Activated CD4-positive, alpha-beta T cell treated with anti-CD3 and anti-CD28 coated beads, Interleukin-2, amount 10 ng/mL, durations not matched to agents 7 days and 5 days (primary cell): ENCODE measurements at places on chromosomes 6 and 20. TPM values are rescaled to one million over a fixed set of nuclear protein-coding genes. Genes with fewer than 3 reads are reported as not detected.

DNA sequence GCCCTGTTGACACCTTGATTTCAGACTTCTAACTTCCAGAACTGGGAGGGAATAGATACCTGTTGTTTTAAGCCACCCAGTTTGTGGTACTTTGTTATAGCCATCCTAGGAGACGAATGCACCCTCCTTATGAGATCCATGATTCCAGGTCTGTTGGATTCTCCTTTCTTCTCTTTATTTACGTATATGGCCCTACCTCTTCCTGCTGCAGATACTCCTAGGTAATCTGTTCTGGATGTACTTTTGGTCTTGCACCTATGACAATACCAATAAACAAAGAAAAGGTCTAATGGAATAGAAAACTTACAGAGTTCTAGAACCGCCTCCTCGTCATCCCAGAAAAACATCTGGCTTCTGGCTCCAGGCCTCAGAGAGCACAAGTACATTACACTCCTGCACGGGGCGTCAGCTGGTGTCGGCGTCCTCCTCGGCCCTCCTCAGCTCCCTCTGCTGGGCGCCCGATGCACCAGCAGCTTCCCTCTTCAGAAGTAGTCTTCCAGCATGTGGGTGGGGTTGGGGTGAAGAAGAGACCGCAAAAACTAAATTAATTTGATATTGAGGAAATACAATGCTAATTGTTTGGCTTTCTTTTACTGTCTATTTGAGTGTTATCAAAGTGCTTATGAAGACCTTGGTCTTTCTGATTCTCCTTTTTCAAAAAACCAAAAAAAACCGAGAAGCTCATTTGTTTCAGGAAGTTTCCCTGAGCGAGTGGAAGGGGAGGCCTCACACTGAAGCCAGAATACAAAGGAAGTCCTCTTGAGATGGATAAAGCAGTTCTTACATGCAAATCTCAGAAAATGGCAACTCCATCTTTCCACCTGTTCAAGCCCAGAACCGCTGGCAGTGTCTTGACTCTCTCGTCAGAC lies 9.7 kb upstream of the ATXN1 start:
- peak; percentile 73 for DNase-seq

DNA sequence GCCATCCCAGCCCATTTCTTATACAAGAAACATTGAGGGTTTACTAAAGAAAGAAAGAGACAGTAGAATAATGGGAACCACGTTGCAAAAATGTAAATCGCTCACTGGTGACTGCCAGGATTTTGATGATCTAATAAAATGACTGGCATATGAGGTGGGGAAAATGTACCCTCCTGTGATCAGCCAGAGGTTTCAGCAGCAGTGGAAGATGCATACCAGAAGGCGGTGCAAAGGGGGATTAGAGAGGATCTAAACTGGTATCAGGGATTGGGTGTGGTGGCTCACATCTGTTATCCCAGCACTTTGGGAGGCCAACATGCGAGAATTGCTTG lies 60.8 kb upstream of the DDR1 start:
- no peak for DNase-seq

The TMC2 gene
- not detected for total RNA-seq

DNA sequence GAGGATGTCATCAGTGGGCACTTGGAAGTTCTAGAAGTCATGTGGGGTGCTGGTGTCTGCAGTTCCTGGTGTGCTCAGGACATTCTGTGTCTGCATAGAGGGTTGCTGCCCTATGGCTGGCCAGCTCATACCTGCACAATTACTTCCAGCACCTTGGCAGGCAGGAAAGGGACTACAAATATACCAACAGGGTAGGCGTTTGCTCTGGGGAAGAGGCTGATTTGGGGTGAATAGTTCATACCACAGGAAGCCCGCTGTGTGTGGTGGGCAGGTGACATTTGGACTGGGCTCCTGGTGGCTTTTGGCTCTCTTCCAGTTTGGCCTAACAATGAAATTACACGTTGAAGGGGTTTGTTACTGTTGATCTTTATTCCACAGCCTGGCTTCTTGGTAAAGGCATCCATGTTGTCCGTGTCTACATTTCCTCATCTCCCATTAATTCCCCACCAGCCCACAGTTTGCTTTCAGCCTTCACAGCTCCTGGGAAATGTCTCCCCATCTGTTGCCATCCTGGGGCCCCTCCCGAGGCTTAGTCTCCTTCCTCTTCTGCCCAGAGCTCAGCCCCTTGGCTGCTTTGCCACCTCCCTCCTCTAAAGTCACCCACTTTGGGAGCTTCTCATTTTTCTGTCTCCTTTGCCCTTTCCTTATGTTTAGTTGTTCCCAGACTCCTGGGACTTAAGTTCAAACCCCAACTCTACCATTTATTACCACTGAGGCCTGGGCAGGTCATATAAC lies 88.1 kb downstream of the RSPH3 start:
- peak; percentile 23 for DNase-seq

DNA sequence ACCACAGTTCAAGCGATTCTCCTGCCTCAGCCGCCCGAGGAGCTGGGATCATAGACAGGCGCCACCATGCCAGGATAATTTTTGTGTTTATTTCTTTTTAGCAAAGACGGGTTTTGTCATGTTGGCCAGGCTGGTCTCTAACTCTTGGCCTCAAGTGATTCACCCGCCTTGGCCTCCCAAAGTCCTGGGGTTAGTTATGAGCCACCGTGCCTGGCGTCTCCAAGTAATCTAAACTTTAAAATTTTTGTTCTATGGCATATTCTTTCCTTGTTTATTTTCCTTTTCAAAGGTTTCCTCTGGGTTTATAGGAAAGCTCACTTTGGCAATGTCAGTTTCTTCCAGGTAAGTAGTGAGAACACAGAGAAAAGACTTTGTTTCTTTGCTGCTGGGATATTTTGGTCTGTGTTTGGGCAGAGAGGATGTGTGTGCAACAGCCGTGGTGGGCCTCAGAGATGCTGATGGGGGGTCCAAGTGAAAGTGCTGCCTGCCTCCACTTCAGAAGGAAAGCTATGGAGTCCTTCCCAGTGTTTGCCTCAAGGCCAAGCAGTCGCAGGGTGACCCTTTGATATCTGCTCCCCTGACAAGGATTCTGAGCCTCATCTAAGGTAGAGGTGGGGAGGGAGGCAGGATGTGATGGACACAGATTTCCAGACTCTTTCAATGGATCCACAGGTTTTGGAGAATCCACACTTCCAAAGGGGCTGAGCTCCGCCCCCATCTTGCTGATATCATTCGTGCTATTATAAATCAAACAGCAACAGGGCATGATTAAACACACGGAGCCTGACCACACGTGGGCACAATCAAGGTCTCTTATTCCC lies 2.3 kb downstream of the LRP11 start:
- DNase-seq: no peak

DNA sequence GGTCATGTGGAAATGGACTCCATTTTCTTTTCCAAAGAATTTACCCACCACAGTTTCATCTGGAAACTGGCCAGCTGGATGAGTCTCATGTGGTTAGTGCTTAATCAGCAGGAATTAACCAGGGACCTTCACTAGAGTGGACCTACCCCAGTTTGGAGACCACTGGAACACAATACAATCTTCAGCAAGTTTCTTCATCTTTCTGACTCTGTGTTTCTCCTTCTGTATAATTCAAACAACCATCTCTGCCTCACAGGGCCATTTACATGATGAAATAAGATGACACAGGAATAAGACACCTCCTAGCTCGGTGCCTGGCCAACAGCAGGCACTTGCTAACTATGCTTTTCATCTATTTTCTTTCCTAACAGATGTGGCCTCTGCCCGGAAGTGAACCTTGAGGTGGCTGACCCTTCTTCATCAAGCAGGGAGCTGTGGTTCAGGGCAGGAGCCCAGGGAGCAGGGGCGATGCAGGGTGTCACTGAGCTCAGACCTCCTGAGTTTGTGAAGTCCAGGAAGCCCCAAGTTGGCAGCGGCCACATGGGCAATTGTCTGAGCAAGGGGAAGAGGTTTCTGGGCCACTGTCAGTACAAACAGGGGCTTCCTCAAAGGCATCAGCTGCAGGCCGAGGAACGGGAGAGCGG lies 98.8 kb downstream of the SOD2 start:
- DNase-seq: no peak

- no peak for DNase-seq
These were observed at the start of gene CPXM1 for GRCh38 chr20:2800521-2801285. Gene CPXM1, minus strand, starts transcription at chr20:2800627. Its CDS starts 55 bp downstream, at chr20:2800572.

DNA sequence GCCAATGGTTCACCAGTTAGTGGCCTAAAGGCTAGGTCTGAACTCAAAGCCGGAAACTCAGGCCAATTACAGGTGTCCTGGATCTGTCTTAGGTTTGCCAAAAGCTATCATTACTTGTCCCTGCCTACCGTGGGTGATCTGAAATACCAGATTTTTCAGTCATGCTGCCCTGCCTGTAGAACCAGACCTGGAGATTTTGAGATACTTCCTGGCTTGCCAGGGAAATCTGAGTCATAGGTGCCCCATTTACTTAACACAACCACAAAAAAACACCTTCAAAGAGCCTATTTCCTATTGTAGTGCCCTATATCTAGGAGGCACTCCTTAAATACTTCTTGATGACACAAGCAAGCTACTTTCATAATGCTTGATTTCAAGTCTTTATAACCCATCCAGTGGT lies 13.9 kb upstream of the RANBP9 start:
- peak; percentile 29 for DNase-seq

DNA sequence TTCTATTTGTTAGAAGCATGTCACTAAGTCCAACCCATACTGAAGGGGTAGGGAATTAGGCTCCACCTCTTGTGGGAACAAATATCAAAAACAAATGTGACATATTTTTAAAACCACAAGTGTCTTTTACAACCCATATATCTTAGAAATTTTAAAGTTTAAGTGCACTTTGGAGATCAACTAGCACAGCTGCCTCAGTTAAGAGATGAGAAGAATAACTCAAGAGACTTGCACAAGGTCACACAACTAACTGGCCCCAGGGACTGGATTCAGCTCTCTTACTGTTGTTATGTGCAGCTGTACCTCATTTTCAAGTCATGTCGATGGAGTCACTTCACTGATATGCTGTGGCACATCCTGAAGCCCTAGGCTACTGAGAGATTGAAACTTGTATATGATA lies 102.9 kb upstream of the BMP2 start:
- DNase-seq: no peak

DNA sequence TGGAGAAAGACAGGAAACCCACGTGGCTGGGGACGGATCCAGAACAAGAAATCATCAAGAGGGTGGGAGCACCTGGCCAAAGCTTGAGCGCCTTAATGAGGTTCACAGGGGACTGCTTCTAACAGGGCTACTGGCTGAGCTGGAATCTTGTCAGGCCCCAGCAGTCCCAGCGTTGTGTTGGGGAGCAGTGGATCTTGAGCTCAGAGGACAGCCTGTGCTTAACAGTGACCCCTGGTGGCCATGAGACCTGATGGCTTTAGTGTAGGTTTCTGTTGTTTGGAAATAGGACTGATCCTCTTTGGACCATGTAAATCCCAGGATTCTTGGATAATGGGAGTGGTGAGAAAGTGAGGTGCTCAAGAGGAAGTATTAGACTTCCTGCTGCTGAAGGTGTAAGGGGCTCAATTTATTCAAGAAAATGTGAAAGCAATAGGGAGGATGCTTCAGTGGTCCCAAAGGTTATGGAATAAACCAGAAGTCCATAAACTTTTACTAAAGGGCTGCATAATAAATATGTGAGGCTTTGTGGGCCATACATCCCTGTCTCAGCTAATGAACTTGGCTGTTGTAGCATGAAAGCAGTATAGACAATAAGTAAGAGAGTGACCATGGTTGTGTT lies 216.2 kb downstream of the NFATC2 start:
- DNase-seq: peak; percentile 65

The RAD21L1 gene
- total RNA-seq: not detected

DNA sequence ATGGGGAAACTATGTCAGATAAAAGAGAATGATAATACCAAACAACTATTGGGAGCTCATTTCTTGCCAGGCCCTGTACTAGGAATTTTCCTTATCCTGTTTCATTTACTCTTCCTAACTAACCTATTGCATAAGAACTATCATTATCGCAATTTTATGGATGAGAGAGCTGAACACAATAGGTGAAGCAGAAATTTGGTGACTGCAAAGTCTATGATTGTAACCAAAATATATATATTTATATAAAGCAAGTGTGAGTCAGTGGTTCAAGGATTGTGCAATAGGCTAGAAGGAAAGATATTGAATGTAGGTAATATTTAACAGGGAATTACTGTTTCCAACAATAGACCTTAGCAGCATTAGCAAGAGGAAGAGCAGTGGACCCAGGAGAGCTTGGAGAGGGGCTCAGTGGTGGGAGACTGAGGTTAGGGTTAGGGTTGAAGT lies 181.1 kb upstream of the TENT5A start:
- DNase-seq: no peak

GRCh38 chr6:119974430-119975159 lies 625.0 kb upstream of the MAN1A1 start:
- DNase-seq: no peak

GRCh38 chr6:137039010-137039409 lies 5.8 kb downstream of the IL20RA start:
- DNase-seq: no peak

- no peak for DNase-seq
These were observed 95.3 kb upstream of the MAN1A1 start for GRCh38 chr6:119444642-119445557.

DNA sequence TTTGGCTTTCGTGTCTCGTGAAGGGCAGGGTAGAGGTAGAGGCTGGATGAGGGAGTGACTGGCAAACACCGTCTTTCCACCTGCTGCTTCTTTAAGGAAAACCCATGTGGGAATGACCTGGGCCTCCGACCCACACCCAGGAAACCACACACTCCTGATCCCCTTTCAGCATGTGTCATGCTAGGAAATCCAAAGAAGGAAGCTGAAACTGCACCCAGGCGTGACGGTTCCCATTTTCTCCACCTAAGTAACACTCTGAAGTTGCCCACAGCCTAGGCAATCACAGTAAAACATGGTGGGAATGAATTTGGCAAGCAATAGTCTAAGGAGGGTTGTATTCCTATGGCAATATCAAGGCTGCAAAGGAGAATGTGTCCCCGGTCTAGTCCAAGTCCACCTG lies 538.4 kb upstream of the NOX3 start:
- no peak for DNase-seq

DNA sequence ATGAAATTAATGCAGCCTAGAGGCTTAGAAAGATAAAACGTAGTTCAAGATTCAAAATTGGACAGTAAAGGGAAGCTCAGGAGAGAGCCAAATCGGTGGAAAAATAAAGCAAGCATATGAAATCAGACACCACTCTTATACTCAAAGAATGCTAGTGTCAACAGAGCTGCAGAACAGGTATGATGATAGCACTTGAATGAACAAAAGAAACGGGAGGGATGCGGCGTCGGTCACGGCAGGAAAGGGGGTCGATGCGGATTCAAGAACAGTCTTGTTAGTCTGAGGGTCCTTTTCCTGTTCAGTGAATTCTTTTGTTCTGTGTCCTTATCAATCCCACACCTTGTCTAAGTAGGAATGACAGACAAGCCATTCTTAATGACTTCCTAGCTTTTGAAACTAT lies 114.4 kb downstream of the FOXC1 start:
- no peak for DNase-seq

The CDH22 gene
- total RNA-seq: not detected
